ENCODE measurements at places on chromosomes 5 and 9. TPM values are rescaled to one million over a fixed set of nuclear protein-coding genes. Genes with fewer than 3 reads are reported as not detected.

Gene CDH18
- not detected for total RNA-seq

Gene SPATA31D4
- not detected for total RNA-seq

Gene INSL6
- not detected for total RNA-seq

Gene RMND5B
- 31.6 TPM for total RNA-seq

Gene C9orf153
- 0.41 TPM for total RNA-seq

Gene CCDC171
- 1.8 TPM for total RNA-seq

Gene GARNL3
- total RNA-seq, result 1.9 TPM

Gene FAM153A
- 16.3 TPM for total RNA-seq

Gene PCDHA6
- not detected for total RNA-seq

Gene PCDHGC3
- total RNA-seq, result 0.21 TPM

Gene OR13F1
- not detected for total RNA-seq

Gene RASEF
- not detected for total RNA-seq

Gene RNF208
- total RNA-seq, result 10.1 TPM

Gene SVEP1
- not detected for total RNA-seq

Gene ACTBL2
- total RNA-seq, result not detected

Gene SLCO6A1
- not detected for total RNA-seq

Gene MARCOL
- total RNA-seq, result not detected

Gene STPG3
- total RNA-seq, result 0.48 TPM

Gene CKS2
- 177 TPM for total RNA-seq

Gene CSF1R
- total RNA-seq, result 0.27 TPM

Gene SURF2
- total RNA-seq, result 22.1 TPM

Gene PCDHB4
- total RNA-seq, result not detected

Gene ELOVL7
- 0.68 TPM for total RNA-seq

Gene TOMM5
- 155 TPM for total RNA-seq

Gene SPINK4
- not detected for total RNA-seq

Gene IRX2
- total RNA-seq, result not detected

Gene MELK
- 57.9 TPM for total RNA-seq

Gene CA9
- total RNA-seq, result 0.89 TPM

Gene PCDHA1
- 0.07 TPM for total RNA-seq

Gene ZNF483
- total RNA-seq, result 3.2 TPM

Gene NTRK2
- total RNA-seq, result 1.6 TPM

Gene SPINK7
- not detected for total RNA-seq

Gene C5orf34
- total RNA-seq, result 6.3 TPM

Gene SIT1
- total RNA-seq, result 92.1 TPM

Gene NR6A1
- total RNA-seq, result 1.8 TPM

Measured in activated T-helper 2 cell treated with anti-CD3 and anti-CD28 coated beads, Interferon-gamma antibody, Interleukin-2, Interleukin-4, amounts not matched to agents 10 μg/mL and 5 μg/mL and 100 μg/mL, durations not matched to agents 14 hours and 24 hours and 36 hours (primary cell).